Fibroblast of lung (primary cell): ENCODE measurements at places on chromosomes 7 and 10.

DNA sequence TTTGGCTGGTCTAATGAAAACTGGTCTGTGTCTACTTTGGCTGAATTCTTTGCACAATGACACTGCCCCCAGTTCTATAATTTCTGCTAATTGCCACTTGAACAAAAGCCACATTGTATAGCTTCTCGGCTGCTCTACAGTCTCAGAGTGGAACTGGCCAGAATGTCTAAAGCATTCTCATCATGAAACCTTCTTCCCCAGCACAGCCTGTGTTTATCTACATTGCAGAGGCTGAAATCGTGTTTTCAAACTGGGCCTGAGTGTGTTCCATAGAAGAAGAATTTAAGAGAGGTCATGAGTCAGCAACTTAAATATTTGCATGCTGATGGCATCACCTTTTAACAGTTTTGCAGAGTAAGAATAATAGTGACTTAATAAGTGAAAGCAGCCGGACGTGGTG, 177.2 kb downstream of the BUB3 start:
- peak; percentile 72 for DNase-seq

DNA sequence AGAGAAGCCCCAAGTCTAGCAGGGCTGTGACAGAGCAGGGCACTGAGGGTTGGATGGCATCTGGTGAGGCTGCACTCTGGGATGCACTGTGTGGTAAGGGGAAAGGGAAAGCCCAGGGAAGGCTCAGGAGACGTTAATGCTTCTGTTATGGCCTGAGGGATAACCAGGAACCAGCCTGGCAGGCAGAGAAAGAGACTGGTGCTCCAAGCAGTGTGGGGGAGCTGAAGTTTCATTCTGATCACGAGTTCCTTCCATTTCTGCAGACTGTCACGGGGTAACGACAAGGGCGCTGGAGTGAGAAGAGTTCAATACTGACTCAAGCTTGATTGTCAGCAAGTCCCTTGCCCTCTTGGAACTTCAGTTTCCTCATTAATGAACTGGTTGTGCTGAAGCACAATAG, 730.9 kb downstream of the GRID1 start:
- DNase-seq: no peak

DNA sequence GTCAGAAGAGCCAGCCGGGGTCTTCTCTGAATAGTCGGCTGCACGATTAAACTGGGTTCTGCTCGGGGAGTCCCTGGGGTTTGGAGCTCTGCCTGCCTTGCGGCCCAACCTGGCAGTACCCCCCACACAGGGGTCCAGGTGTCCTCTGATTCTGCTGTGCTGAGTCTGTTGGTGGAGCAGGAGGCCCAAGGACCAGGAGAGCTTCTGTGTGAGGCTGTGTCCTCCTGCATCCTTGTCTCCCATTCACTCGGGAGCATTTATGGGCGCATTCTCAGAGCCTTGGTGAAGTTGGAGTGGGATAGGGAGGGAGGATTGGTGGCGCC, 14.2 kb downstream of the INPP5A start:
- DNase-seq: no peak

DNA sequence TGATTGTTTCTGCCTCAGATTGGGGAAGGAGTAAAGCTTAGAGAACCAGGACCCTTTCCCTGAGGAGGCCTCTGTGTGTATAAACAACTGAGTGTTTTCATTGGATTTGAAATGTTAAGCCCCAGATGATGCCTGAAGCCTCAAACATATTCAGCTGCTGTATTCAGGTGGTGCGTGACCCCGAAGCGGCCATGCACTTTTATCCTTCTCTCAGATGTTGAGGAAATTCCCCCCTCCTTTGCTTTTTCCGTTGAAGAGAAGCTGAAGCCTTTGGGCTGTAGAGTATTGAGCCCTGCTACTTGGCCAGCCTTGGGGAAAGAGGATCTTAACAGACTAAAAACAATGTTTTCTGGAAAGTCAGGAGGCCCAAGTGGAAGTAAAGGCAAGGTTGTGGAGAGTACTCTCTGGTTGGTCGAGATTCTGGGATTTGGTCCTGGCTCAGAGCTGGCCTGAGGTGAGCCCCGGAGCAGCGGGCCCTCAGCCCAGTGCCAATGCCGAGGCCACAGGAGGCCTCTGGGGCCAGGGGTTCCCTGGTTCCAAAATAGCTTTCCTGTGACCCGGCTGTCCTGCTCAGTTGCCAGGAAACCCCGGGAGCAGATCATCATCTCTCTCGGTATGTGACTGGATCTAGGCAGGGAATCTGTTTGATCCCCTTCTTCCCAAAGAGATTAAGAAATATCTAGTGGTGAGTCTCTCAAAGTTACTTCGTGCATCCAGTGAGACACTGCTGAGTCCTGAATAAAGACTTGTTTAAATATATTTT, 22.5 kb downstream of the FKBP6 start:
- DNase-seq: no peak

DNA sequence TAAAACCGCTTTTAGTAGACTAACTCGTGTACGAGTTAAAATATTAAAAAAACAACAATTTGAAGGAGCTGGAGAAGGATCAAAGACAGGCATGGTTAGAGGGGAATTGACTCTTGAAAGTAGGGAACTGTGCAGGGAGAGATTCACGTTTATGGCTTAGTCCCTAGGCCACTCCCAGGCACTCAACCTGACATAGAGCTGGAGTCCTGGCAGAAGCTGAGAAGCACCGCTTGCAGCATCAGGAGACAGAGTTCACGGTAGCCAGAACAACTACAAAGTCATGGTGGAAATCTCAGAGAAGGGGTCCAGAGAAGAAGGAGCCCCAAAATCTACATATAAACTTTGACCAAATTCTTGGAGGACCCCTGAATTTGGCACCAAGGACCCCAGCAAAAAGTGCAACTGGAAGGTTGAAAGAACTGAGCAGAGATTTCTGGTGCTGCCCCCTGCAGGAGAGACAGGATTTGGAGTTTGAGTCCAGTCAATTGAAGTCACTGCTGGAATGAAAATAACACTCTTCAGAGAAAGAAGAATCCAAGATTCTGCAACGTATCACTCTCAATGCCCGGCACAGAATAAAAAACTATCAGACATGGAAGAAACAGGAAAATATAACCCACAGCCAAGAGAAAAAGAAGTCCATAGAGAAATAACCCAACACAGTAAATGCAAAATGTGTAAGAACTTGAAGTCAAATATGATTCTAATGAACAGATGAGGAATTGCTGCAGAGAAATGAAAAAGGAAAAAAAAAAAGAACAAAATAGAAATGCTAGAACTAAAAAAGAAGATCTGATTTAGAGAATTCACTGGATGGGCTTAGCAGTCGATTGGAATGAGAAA, 493.3 kb upstream of the PODXL start:
- no peak for DNase-seq

GRCh38 chr7:6631605-6632004, 5.5 kb upstream of the ZNF316 start:
- no peak for DNase-seq

DNA sequence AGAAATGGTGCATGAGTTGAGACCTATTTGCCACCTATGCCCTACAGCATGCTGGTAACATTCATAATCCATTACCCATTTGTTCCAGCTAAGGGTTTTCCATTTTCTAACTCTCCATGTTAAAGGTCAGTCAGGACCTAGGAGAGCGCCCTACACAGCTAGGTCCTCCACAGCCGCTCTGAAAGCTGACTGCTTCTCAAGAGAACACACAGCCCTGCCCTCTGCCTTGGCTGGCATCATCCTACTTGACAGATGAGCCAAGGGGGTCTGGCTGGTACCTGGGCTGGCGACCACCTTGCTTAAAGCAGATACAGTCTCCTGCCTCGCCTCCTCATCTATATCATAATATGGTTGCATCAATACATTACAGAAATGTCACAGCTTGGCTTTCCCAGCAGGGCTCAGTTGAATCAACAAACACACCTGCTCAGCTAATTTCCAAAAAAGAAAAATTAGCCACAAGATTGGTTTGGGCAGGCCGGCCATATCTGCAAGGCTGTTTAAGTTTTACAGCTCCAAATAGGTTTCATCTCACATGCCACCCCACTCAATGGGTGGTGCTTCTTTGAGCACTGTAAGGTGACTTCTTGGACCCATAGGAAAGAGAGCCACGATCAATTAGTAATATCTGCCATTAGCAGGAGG, 17.3 kb downstream of the TLL2 start:
- DNase-seq: peak; percentile 32

GRCh38 chr10:127587668-127588365, 38.7 kb downstream of the NPS start:
- no peak for DNase-seq

DNA sequence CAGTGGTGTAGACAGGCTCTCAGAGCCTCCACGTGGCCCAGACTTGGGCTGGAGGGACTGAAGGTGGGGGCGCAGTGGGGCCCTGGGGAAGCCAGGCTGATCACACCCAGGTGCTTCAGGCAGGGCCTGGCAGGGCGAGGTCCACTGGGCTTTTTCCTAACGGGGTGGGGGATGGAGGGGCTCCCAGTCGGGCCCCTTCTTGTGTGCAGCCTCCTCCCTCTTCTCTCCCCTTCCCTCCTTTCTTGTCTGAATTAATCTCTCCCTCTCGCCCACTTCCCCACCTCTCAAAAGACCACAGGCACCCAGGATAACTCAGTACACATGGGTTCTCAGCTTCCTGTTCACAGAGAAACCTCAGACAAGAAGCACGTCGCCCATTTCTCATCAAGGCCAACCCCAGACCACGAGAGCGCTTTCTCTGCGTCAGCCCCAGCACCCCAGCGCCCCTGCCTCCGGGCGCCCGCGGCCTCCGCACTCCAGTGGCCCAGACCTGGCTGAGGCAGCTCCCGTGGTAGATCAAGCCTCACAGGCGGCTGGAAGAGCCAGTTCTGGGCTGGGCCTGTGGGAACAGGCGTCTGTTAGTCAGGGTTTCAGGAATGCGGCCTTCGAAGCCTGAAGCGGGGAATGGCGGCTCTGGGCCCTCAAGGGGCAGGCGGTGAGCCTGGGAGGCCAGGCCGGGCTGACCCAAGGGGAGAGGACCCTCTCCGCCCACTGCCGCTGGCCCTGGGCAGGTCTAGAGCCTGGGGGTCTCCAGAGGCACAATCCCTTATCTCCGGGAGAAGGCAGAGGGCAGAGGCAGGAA, 50.6 kb downstream of the PWWP2B start:
- peak; percentile 71 for DNase-seq

- peak; percentile 60 for DNase-seq
These were observed 682 bp upstream of the RGS10 start for GRCh38 chr10:119542988-119543813.

DNA sequence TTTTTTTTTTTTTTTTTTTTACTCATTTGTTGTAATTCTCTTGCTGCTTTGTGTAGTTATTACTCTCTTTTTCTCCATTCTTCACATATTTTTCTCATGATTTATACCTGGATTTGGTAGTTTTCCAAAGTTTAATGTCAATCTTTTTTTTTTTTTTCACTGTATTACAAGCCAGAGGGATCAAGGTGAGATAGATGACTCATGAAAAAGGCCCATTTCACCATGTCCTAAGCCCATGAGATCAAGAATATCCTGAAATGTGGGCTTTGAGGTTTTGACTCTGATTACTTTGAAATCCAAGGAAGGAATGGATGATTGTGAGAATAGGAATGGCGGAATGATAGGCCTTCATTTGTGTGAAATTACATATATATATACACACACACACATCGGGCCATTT, 31.1 kb downstream of the TAX1BP1 start:
- DNase-seq: no peak

GRCh38 chr10:96992721-96993120, 160.6 kb downstream of the LCOR start:
- no peak for DNase-seq

GRCh38 chr10:51808187-51808586, 108.8 kb upstream of the CSTF2T start:
- DNase-seq: no peak

DNA sequence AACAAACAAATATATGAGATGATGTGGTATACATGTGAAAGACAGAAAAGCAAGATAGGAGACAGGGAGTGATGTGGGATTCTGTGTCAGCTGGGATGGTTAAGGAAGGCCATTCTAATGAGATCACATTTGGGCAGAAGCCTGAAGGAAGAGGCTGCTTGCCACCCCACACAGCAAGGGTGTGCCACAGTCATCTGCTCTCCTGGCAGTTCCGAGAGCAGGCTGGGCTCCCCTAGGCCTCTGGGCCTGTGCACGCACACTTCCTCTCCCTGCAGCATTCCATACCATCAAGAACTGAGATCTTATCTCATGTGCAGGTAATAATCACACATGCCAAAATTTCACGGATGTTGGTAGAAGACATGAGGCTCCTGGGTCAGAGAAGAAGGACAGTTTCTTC, 43.1 kb downstream of the SYPL1 start:
- DNase-seq: peak; percentile 25

GRCh38 chr7:87878208-87878735, 2.0 kb downstream of the DBF4 start:
- peak; percentile 33 for DNase-seq

- DNase-seq: no peak
These were observed 357.5 kb upstream of the BMPER start for GRCh38 chr7:33547880-33548279.

GRCh38 chr7:50864694-50865093, 82.0 kb upstream of the GRB10 start:
- no peak for DNase-seq

GRCh38 chr7:151726652-151727578, 150.0 kb downstream of the PRKAG2 start:
- DNase-seq: no peak

- peak; percentile 53 for DNase-seq
These were observed 17.1 kb upstream of the TMEM120A start for GRCh38 chr7:76011442-76011861.

DNA sequence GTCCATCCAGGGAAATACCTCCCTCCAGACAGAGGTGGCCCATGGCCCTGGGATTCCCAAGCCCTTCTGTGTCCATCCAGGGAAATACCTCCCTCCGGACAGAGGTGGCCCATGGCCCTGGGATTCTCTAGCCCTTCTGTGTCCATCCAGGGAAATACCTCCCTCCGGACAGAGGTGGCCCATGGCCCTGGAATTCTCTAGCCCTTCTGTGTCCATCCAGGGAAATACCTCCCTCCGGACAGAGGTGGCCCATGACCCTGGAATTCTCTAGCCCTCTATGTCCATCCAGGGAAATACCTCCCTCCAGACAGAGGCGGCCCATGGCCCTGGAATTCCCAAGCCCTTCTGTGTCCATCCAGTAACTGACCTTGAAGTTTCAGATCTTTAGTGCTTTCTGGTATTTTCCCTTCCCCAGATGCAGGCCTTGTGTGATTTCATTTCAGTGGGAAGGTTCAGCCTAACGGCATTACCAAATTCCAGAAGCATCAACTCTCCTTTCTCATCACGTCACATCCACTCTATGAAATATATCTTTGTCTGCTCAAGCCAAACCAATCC, 28.8 kb upstream of the DIP2C start:
- DNase-seq: no peak

- DNase-seq: no peak
These were observed 108.8 kb downstream of the SMURF1 start for GRCh38 chr7:99034932-99035722.

DNA sequence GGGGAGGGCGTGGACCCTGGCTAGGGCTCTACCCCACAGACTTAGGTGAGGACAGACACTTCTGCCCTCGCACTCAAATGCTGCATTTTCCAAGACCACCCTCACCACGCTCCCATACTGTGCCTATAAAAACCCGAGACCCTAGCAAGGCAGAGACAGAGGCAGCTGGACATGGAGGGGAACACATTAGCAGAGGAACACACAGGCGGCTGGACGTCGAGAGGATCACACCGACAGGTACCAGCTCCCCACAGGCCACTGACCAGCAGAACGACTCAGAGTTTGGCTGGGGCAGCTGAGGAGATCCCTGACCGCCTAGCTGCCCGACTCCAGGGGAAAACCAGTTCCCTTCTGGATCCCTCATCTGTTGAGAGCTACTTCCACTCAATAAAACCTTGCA, 338.2 kb upstream of the SMIM30 start:
- no peak for DNase-seq

GRCh38 chr7:98165827-98166667, 45.2 kb upstream of the BHLHA15 start:
- DNase-seq: peak; percentile 23
